ENCODE measurements at places on chromosomes 3 and 15. TPM values are rescaled to one million over a fixed set of nuclear protein-coding genes. Genes with fewer than 3 reads are reported as not detected.

DNA sequence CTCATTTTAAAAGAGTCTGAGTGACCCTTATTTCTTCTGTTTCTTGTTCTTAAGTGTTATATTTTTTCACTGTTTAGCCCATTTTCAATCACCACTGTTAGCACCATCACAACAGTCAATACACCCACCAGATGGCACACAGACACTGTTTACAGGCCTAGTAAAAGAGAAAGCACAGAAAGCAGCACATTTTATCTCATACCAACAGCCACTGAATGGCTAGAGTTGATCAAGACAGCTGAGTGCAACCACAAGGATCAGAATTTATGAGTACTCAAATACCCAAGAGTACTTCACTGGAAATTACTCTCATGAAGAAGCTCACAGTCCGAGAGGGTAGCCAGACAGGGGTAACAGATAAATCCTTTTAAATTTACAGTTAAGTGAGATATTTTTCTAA, 127.0 kb downstream of the TFDP2 start:
- no peak for DNase-seq
- no peak overlapping the region for H3K4me3 ChIP-seq
- H3K36me3 ChIP-seq: no peaks in the 10 kb centered on the region
- H3K27ac ChIP-seq: no peak overlapping the region

GRCh38 chr3:11287404-11287803, 15.2 kb downstream of the ATG7 start:
- no peaks in the 10 kb centered on the region for H3K27me3 ChIP-seq
- H3K27ac ChIP-seq: peak overlapping the region; percentile 7
- DNase-seq: no peak

The CRYGS gene
- 1.9 TPM for total RNA-seq

- H3K27ac ChIP-seq: no peak overlapping the region
- H3K4me1 ChIP-seq: no peaks in the 10 kb centered on the region
- H3K27me3 ChIP-seq: no peaks in the 10 kb centered on the region
- peaks cover 42% of the 10 kb centered on the region for H3K36me3 ChIP-seq
Observed at GRCh38 chr3:122635789-122636188, 44.9 kb upstream of the PARP14 start.

- no peak overlapping the region for H3K27ac ChIP-seq
- no peaks in the 10 kb centered on the region for H3K4me1 ChIP-seq
- H3K36me3 ChIP-seq: no peaks in the 10 kb centered on the region
- no peaks in the 10 kb centered on the region for H3K27me3 ChIP-seq
Observed at GRCh38 chr3:19250959-19251610, 102.8 kb downstream of the KCNH8 start.
